ENCODE measurements at places on chromosomes 11 and 22.

DNA sequence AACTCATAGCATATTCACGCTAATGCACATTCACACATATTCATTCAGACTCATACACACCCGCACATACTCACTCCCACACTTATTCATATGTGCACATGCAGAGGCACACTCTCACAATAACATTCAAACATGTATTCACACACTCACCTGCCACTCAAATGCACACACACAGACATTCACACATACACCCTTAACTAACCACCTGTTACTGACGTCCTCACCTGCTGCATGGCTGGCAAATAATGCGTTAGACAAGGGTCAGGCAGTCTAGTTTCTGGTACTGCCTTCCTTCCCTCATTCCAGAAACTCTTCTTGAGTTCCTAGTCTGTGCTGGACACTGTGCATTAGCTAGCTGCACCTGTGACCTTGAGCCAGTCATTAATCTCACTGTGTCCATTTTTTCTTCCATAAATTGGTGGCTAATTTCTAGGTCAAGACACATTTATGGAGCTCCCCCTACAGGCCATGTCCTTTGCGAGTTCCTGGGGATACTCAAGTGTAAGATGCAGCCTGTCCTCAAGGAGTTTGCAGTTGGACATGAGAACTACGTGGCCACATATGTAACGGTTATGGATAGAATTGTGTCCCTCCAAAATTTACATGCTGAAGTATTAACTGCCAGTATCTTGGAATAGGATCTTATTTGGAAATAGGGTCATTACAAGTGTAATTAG is 34.5 kb upstream of the SEZ6L start:
- no peak for DNase-seq

GRCh38 chr11:36417154-36417553 is 92.9 kb downstream of the TRAF6 start:
- DNase-seq: no peak

DNA sequence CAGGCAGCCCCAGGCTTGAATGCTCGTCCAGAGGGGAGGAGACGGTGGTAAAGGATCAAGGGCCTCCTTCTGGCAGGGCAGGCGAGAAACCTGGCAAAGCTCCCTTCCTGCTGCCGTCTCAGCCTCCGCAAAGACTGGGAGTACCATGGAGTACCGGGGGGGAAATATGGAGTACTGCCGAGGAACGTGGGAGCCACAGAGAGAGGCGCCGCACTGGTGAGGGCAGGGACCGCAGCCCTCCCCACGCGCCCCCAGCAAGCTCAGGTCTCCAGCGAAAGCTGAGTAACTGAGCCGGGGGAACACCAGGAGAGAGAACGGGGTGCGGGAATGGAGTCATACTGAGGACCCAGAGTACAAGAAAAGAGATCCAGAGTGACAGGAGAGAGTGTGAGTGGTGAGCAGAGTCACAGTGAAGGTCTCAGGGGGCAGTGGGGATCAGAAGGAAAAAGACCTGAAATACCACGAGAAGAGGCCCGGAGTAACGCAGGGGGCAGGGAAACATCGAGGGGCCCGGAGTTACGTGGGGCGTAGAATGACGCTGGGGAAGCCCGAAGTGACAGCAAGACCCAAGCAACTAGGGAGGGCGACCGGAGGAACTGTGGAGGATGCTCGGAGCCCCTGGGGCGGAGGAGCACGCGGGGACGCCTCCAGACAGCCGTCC is 740 bp downstream of the EML3 start:
- peak; percentile 74 for DNase-seq

GRCh38 chr11:101584655-101585054 is 848 bp upstream of the TRPC6 start:
- no peak for DNase-seq

- no peak for DNase-seq
These were observed 54.5 kb upstream of the BMAL1 start for GRCh38 chr11:13223112-13223511.

GRCh38 chr11:130070109-130070845 is 583 bp downstream of the APLP2 start:
- peak; percentile 55 for DNase-seq

DNA sequence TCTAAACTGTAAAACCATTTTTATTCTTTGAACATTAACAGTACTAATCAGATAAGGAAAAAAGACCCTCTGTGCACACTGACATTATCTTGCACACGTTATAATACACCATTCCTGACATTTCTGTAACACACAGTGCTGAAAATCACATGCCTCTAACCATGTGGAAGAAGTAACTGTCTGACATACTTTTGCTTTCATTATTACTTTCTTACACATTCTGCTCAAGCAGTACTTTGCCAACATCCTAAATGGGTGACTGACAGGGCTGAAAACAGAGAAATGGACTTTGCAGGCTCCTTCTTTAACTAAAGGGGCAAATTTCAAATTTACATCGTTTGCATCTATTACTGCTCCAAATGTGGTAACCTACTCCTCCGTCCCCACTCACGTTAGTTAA is 22.8 kb upstream of the TP53AIP1 start:
- DNase-seq: peak; percentile 73

Data from T-helper 2 cell (primary cell).